ENCODE measurements at places on chromosomes 3 and 15. TPM values are rescaled to one million over a fixed set of nuclear protein-coding genes. Genes with fewer than 3 reads are reported as not detected.

DNA sequence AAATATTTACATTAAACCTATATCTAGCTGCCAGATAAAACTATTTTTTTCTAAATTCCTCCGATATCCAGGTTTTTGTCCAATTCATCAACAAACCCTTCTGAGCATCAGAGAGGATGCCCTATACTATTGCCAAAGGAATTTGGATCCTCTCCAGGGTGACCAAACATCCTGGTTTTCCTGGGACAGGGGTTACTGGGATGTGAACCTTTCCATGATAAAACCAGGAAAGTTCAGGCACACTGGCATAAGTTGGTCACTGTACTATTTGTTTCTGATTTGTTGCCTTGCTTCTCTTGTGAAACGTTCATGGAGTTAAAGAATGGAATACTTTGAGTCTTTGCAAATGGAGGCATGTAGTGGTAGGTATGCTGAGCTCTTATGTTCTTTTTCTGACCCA lies 63.5 kb downstream of the TLNRD1 start:
- no peak for DNase-seq

Gene NEK10
- 4.7 TPM for total RNA-seq

- no peak for DNase-seq
Measured at GRCh38 chr3:76040946-76041345, 255.6 kb upstream of the ZNF717 start.

DNA sequence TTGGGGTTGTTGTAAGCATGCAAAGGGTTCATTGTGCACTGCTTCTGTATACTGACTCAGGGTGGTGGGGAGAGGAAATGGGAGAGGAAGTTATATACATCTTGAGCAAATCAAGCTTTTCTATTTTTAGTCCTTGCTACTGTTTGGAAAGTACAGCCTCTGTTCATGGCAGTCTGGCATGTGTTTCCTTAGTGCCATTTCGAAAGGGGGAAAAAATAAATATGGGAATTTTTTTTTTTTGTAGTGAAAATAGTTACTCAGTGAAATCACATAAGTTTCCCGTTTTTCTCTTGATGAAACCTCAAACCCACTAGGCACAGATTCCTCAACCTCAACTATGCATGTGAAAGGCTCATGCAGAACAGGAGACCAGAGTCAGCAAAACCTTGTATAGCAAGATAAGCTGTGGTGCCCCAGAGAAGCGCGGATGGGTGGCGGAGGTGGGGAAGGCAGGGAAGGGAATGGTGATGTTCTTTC lies 353.3 kb downstream of the LPP start:
- no peak for DNase-seq

DNA sequence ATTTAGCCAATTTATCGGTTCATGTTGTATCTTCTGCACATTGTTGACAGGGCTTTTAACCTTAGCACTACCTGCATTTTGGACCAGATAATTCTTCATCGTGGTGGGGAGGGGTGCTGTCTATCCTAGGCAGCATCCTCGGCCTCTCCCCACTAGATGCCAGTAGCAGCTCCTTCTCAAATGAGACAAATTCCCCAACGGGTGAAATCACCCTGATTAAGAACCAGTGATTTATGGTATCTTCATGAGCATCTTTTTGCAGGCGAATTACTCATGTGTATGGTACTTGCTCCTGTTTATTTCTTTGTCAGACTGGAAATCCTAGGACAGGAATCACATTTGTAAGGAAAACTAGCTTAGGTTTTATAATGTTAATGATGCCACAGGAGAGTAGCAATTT lies 68.0 kb downstream of the C3orf70 start:
- DNase-seq: no peak

Gene LARP6
- 62.8 TPM for total RNA-seq

DNA sequence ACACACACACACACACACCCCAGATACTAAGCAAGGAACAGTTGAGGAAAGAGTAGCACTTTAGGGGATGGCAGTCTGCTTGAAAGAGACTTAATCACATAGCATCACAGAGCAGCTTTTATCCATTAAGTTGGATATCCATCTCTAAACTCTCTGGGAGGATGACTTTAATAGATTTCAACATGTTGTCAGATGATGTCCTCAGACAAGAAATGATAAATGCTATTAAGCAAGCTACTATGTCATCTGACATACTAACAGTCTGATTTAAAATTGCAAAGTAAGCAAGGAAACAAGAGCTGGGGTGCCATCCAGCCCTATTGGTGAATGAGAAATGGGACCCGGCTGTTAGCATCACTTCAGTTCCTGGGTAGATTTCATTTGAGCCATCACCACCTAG lies 136.9 kb downstream of the PLCL2 start:
- no peak for DNase-seq

DNA sequence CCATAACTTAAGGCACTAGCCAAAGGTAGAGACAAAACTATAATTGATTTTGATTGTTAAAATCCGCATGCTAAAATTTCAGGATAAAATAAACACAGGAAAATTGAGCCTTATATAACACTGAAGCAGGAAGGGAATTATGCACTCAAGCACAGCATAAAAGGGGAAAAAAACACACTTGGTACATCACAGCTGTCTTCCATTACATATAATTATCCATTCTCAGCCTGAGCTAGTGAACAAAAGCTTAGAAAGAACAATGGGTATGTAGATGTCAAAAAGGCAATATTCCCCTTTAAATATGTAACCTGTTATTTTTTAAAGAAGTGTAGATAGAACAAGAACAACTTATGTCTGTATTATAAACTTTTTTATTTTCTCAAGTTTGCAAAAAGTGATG lies 899.2 kb downstream of the ROBO1 start:
- no peak for DNase-seq

Gene SQOR
- 58.2 TPM for total RNA-seq

Gene ALS2CL
- total RNA-seq: 0.69 TPM

GRCh38 chr3:55797084-55797483 lies 310.0 kb upstream of the WNT5A start:
- no peak for DNase-seq

DNA sequence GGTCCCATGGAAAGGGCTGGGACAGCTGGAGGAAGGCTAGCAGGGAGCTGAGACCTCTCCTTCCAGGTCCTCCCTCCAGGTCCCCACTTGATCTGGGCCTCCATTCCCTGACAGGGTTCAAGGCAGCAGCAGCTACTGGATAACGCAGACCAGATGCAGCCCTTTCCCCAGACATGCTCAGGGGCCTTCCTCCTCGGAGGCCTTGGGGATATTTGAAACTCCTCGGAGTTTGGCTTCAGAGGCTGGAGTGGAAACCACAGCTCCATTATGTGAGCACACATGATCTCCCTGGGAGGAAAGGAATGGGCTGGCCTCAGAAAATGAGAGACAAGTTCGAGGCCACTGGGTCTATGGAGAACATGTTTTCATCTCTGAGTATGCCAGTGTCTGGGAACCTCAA lies 119.3 kb downstream of the SMAD6 start:
- no peak for DNase-seq

DNA sequence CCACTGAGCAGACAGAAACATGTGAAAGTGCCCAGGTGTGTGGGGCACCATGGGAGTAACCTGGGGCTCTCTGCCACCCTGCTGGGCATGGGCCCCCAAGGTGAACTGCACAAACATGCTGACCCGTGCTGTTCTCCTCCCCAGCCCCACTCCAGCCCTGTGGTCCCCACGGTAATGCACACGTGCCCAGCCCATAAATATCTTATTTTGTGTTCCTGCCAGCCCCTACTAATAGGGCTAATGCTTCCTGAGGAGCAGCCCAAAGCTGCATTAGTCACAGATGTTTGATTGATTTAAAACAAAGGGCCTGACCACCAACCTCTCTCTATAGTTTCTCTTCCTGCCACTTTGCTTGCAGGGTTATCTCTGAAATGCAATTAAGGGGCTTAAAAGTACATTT lies 95.4 kb downstream of the ABHD5 start:
- DNase-seq: no peak

Gene ERC2
- not detected for total RNA-seq

Gene TEX55
- total RNA-seq: not detected

Measured in MG63 (cell line).